ENCODE measurements at places on chromosomes 12 and 14.

GRCh38 chr12:89355243-89356068, 3.2 kb upstream of the DUSP6 start:
- no peak for DNase-seq

DNA sequence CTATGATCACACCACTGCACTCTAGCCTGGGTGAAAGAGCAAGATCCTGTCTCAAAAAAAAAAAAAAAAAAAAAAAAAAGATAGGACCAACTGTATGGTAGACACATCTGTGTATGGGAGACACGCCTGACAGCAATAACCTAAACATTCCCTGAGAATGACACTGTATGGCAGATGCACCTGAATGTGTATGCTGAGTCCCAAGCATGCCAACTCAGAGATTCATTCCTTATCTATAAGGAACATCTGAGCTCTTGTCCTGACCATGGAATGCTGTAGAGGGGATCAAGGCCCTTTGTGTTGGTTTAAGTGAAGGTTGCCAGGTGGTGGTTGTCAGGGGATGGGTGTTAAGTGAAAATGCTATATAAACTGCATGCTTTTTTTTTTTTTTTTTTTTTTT, 19.2 kb upstream of the LGALS3 start:
- no peak for DNase-seq

GRCh38 chr12:5003025-5003666, 40.5 kb upstream of the KCNA5 start:
- peak; percentile 59 for DNase-seq

- no peak for DNase-seq
Measured at GRCh38 chr12:15880721-15881120, 1.5 kb upstream of the STRAP start.

- no peak for DNase-seq
Measured at GRCh38 chr12:116068853-116069252, 208.6 kb downstream of the MED13L start.

DNA sequence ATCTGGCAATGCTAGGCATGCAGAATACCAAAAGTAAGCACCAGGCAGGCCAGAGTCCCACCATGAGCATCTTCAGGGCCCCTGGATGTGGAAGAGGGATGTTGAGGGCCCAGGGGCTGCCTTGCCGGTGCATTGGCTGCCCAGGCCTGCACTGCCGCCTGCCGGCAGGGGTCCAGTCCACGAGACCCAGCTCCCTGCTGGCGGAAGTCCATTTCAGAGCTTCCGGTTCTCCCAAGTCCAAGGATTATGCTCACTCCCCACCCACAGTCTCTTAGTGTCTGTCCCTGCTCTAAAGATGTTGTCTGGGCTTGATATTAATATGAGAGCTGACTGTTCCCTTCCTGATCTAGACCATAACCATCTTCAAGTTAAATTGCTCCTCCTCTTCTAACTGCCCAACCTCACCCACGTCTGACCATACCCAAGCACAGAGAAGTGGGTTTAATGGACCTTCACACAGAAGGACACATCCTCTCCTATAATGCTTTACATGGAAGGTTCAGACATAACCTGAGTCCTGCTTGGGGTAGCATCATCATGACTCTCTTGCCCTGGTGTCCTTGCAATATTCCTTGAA, 117.4 kb downstream of the DAD1 start:
- DNase-seq = no peak

GRCh38 chr14:80996049-80996901, 40.9 kb downstream of the TSHR start:
- DNase-seq = peak; percentile 89

GRCh38 chr12:26188127-26188526, 7.2 kb upstream of the SSPN start:
- DNase-seq = no peak

- no peak for DNase-seq
Measured at GRCh38 chr12:63226792-63227463, 75.9 kb upstream of the AVPR1A start.

DNA sequence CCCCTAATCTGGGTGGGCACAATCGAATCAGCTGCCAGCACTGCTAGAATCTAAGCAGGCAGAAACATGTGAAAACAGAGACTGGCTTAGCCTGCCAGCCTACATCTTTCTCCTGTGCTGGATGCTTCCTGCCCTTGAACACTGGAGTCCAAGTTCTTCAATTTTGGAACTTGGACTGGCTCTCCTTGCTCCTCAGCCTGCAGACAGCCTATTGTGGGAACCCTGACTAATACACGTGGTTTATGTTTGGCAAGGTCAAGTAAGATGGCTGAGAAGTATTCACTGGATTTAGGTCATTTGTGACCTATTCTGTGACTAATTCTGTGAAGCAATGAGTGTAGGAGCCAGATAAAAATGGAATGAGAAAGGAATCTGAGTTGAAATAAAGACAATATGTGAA, 11.0 kb downstream of the GPR135 start:
- no peak for DNase-seq

- DNase-seq = no peak
Measured at GRCh38 chr12:106078358-106079010, 60.3 kb downstream of the NUAK1 start.

DNA sequence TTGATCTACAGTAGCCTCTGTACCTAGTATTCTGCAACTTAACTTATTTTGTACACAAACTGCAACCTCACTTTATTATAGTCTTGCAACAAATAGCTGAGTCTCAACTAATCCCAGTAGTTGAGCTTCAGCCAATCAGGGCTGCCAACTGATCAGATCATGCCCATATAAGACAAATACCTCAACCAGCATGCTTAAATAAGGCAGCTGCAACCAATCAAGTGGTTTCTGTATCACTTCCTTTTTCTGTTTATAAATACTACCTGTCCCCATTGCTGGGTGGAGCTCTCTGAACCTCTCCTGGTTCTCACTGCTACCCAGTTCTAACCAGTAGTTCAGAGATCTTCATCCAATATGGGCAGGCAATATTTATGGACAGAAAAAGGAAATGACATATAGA, 248.5 kb upstream of the FBXO33 start:
- DNase-seq = no peak

DNA sequence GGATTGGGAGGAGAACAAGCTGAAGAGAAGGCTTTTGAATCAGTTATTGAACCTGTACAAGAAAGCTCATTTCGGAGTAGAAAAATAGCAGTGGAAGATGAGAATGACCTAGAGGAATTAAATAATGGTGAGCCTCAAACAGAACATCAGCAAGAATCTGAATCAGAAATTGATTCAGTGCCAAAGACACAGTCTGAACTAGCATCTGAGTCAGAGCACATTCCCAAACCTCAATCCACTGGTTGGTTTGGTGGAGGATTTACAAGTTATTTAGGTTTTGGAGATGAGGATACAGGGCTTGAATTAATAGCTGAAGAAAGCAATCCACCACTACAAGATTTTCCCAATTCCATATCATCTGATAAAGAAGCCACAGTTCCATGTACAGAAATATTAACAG, 13.5 kb downstream of the MIA2 start:
- no peak for DNase-seq

DNA sequence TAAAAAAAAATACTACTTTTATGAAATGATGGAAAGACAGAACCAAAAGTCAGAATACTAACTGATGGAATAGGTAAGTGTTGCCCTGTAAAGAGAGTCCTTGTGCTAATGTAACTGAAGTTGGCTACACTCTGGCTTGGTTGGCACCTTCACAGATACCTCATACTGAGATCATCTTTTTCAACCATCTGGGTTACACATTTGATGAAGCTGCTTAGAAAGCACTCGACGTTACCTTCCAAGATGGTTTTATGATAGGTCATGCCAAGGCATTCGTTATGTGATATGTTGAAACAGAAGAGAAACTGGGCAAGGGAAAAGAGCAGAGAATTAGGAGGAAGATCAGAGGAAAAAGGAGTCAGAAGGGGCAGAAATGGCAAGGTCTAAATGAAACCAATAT, 203.8 kb downstream of the ADAMTS20 start:
- DNase-seq = no peak

DNA sequence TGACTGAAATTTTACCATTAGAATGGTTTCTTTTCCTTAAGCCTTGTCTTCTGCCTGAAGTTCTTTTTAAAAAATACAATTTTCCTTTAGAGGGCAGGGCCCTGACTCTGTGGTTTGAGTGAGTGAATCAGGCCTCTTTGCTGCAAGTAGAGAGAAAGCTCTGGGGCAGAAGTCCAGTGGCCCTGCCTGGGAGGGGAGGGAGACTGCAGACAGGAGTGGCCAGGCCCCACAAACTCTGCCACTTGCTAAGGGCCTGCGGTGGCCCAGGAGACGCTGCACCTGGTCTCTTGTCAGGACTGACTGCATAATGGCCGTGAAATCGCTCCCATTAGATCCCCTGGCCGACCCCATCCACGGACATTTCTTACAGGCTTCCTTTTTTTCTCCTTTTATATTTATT, 25.5 kb downstream of the TSPAN11 start:
- no peak for DNase-seq
